Urinary bladder (tissue), 4 donors: ENCODE measurements at places on chromosomes 6 and 20.

DNA sequence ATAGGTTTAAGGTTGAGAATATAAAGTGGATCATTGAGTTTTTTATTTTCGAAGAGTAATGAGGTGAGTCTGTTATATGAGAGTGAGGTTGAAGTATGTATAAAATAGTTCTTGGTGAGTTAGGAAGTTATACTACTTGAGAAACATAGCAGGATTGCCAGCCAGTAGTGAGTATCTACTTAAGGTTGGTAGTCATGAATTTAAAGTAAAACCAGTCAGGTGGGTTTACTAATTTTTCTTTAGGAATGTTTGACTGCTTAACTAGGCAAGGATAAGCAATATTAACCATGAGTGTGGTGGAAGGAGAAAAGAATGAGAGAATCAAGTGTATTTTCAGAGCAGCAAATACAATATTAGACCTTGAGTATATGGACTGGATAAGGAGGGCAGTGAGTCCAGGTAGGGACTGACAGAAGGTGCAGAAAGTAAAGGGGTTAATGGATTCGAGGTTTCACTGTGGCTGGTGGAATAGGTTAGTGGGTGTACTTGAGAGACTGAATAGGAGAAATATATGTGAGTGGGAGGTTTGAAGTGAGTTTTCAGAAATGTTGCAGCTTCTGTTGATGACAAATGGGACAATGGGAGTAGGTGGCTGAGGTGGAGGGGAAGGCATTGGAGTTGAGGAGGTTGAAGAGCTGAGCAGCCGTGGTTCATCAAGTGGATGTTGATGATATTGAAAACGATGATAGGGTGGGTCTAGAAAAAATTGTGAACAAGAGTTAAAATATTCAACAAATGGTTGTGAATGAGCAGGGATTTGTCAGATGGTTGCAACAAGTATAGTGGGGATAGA is 232.5 kb upstream of the ASCC3 start:
- DNase-seq, result no peak

GRCh38 chr6:25769983-25770382 is 15.4 kb downstream of the SLC17A4 start:
- no peak for DNase-seq

- DNase-seq, result no peak
Observed at GRCh38 chr6:2110504-2110903, 134.9 kb downstream of the GMDS start.

GRCh38 chr6:109840796-109841195 is 137.3 kb upstream of the GPR6 start:
- no peak for DNase-seq

DNA sequence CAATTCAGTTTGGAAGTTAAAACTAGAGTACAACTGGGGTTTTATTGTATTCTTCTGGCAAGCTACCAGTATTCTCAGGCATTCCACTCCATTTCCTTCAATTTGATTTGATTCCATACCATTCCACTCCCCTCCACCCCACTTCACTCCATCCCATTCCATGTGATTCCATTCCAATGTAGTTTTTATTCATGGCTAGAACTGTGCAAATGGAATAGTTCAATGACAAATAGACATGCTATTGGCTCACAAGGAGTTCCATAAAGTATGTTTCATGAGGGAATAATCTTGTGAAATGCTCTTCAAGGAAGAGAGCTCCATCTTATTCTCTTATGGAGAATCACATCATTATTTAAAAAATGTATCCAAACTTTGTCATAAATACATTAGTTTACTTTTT is 285.0 kb upstream of the BMP2 start:
- DNase-seq, result no peak

DNA sequence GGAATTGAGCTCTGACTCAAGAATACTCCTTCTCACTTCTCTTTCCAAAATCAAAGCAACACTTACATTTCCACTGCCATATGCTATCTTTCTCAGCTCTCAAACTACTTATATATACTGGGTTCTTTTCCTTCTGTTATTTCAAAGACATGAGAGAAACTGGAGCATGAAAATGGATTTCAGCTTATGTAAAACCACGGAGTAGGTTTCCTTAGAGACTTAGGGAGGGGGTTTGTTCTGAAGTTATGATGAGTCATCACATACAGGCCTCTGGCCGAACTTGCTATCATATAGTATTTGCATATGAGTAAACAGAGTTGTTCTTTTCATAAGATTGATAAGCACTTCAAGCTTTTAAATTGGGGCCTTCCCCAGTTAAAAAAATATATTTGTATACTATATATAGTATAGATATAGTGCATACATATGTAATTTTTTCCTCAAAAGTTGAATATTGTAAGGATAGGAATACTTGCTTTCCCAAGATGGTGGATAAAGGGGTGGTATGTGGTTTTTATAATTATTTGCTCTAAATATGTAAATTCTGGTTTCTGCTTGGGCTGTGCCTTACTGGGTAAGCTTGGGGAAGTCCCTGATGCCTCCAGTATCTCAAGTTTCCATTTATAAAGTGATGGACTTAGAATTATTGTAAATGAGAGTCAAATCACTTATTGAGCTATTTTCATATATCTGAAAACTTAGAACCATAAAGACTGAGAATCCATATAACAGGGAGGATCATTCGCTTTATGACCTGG is 273.9 kb downstream of the RFPL4B start:
- no peak for DNase-seq

DNA sequence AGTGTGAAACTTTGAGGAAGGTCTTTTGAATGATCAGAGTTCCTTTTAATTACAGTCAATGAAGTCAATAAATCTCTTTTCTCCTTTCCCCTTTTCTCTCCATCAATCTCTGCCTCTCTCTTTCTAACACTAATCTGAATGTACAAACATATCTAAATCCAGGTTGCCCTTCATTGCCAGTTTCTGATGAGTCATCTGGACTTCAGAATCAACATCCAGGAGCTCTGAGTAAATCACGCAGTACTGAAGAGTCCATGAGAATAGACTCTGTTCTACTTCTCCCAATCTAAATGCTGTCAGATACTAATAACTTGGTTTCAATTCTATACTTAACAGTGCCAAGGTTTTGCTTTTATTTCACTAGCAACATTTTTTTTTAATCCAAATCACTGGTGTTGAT is 238.7 kb upstream of the THEMIS start:
- DNase-seq, result no peak

- no peak for DNase-seq
Observed at GRCh38 chr6:35903679-35904078, 17.2 kb downstream of the SRPK1 start.

GRCh38 chr6:140446241-140446640 is 1071.8 kb upstream of the CITED2 start:
- DNase-seq, result no peak

DNA sequence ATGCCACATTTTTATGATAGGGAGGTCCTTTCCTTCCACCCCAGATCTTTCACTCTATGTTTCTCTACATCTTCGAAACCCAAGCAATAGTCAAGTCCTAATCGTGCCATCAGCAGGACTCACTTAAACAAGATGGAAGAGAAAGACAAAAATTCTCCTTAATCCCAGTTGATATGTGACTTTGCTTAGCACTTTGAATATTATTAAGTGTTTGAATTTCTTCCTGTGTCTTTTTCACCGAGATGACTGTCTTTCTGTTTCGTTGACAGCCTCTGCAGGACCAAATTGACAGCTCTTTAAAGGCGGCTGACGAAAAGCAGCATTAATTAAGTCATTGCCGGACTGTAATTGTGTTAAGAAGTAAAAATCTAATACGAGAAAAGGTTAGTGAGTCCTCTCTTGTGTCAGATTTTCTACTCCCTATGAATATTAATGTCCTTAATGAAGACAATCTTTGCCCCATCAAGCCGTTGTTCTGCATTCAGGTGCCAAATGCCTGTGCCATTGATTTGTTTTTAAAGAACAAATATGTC is 208.8 kb upstream of the TSHZ2 start:
- no peak for DNase-seq

DNA sequence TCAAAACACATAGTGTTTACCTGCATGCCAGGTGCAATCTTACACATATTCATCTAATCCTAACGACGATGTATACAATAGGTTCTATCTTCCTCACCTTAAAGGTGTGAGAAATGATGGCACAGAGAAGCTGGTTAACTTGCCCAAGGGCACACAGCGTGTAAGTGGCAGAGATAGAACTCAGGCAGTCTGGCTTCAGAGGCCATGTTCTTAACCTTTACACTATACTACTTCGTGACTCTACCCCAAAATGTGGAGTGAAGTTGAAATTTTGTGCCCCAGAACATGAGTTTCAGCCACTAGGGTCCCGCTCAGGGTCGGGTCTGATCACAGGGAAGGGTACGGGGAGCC is 584 bp downstream of the VPS52 start:
- no peak for DNase-seq

DNA sequence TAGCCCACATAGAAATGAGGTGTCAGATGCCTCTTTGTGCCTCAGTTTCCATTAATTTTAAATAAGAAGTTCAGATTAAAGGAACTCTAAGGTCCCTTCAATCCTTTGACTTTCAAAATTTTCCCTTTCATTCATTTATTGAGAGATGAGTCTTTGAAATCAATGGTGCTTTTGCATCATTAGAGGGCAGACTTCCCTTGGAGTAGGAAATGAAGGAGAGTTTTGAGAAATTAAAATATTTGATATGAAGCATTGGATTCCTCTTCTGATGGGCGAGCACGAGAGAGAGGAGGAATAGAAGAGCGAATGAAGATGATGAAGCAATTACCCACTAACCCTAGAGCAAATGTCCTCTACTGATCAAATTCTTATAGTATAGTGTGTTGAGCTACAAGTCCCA is 105.7 kb downstream of the EDN1 start:
- no peak for DNase-seq

DNA sequence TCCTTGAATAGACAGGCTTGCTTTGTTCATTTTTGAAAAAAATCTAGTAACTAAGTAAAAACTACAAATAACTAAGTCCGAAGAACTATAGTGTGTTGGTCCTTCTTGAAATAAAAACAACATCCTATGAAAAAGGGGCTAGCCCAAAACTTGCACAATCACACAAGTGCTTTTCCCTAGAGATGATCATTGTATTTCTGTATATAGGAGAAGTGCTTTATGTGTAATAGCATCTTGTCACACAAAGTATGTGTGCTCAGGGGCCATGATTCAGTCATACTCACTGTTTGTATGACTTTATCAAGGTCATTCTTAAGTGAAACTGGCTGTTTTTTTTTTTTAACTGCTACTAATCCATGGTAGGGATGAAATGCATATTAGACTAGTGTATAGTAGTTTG is 179.8 kb downstream of the DTNBP1 start:
- DNase-seq, result no peak

DNA sequence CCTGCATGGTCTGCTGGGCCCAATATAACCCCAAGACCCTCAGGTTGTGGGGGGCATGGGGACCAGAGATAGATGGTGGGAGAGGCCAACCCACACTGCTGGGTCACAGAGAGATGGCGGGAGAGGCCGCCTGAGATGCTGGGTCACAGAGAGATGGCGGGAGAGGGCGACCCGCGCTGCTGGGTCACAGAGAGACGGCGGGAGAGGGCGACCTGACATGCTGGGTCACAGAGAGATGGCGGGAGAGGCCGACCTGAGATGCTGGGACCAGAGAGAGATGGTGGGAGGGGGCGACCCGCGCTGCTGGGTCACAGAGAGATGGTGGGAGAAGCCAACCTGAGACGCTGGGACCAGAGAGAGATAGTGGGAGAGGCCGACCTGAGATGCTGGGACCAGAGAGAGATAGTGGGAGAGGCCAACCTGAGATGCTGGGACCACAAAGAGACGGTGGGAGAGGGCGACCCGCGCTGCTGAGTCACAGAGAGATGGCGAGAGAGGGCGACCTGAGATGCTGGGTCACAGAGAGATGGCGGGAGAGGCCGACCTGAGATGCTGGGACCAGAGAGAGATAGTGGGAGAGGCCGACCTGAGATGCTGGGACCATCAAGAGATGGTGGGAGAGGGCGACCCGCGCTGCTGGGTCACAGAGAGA is 133.2 kb downstream of the DLL1 start:
- DNase-seq, result no peak

GRCh38 chr6:122165014-122165413 is 234.4 kb upstream of the HSF2 start:
- DNase-seq, result no peak

GRCh38 chr20:8518878-8519277 is 386.8 kb downstream of the PLCB1 start:
- DNase-seq, result no peak

GRCh38 chr6:131258816-131259476 is 123.7 kb downstream of the AKAP7 start:
- no peak for DNase-seq

GRCh38 chr6:164753517-164753916 is 555.9 kb downstream of the C6orf118 start:
- no peak for DNase-seq

DNA sequence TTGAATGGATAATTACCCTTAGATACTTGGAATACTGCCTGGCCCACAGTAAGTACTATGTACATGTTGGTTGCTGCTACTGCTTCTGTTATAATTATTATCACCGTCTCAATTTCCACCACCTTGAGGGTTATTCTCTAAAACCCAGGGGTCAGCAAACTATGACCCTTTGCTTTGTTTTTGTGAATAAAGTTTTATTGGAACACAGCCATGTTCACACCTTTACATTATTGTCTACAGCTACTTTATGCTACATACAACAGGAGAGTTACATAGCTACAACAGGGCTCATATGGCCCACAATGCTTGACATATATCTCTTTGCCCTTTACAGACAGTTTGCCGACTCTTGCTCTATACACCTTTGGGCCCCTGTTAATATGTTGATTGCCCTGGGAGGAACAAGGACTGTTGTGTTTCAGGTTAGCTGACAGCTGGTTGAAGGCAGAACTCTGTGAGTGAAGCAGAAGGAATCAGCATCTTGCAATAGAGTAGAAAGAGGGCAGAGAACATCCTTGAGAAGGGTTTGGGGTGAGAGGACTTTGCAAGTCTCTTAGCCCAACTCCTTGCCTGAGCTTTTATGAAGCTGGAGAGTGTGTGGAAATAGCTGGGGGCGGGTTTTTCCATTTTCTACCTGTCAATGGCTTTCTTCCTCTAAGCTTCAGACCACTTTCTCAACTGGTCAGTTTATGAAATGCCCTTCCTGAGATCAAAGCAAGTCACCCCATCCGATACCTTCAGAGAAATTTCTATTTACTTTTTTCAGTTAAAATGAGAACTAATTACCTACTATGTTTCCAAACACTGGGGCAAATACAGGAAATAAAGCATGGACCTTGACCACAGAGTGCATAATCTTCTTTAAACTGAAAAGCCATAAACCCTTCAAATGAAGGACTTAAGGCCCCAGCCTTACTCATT is 3.5 kb upstream of the MEP1A start:
- DNase-seq, result no peak

GRCh38 chr20:13149371-13150105 is 71.5 kb upstream of the ISM1 start:
- DNase-seq, result no peak

- no peak for DNase-seq
Observed at GRCh38 chr6:154484942-154485341, 25.5 kb downstream of the CNKSR3 start.

- no peak for DNase-seq
Observed at GRCh38 chr6:112118034-112118433, 30.6 kb downstream of the FAM229B start.

GRCh38 chr20:63517376-63518309 is 2.9 kb upstream of the PPDPF start:
- no peak for DNase-seq

DNA sequence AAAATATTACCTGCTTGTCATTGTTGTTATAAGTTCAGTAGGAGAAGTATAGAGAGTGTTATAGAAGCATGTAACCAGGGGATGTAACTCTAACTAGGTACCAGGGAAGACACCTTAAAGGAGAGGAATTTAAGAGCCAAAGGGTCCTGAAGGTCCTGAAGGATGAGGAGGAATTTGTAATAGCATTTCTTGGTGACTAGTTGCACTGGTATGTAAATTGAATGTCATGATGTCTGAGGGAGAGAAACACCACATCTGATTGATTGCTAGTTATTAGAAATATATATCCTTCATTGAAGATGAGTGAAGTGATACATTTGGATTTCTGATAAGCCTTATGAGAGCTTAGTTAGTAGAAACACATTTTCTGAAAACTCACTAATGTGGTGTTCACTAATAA is 643.8 kb downstream of the RFPL4B start:
- no peak for DNase-seq
